ENCODE measurements at places on chromosomes 7 and 10.

DNA sequence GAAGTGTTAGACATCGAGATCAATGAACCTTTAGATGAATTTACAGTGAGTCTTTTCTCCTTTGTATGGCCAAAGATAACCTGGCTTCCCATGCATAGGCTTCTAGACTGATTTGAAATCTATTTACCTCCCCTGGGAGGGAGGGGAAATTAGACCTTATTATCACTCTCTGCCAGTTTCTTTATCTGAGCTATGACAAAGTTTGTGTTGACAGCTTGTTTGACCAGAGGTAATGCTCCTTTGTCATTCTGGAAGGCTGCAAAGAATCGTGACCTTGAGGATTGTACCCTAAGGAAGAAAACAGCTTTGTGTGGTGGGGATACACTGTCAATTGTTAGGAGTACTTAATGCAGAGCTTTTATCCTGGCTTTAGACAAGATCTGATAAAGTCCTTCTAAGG lies 36.4 kb downstream of the RBM33 start:
- no peak for DNase-seq

DNA sequence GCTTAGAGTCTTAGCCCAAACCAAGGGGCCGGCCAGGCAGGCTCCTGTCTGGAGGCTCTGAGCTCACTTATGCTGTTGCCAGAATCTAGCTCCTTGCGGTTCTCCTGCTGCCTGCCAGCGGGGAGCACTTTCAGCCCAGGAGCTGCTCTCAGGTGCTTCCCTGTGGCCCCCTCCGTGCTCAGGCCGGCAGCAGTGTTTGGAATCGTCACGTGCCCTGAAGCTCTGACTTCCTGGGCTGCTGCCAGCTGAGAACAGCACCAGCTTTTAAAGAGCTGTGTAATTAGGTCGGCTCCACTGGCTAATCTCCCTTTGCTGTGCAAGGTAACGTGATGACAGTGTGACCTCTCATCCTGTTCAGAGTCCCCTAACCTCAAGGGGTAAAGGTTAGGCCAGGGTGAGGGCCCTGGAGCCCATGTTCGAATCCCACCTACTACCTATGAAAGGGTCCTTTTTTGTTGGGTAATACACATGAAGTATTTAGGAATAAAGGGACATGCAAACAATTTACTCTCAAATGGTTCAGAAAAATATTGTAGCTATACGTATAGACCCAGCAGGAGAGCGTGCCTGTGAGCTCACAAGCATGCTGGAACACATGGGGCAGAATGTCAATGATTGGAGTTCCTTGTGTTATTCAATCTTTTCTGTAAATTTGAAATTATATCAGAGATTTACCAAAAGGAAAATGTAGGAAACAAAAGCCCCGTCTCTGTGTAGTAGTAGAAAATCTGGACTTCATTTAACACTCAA lies 16.6 kb downstream of the ZNF862 start:
- peak; percentile 71 for DNase-seq

- no peak for DNase-seq
These were observed 138.0 kb downstream of the CACNB2 start for GRCh38 chr10:18278181-18278580.

DNA sequence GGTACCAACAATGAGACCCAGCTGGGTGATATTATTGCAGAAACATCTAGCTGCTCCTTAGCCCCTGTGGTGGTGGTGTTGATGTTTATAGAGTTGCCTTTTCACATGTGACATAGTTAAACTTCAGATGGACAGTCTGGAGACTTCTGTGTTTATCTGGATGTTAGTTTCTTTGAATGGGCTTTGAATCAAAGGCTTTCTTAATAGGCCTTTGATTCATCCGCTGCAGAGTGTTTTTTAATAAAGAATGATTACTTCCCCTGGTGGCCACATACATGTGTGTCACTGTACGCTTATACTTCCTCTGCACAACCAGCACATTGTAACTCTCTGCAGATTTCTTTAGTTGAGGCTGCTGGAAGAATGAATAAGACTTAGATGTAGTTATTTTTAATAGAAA lies 221.0 kb downstream of the DYNC1I1 start:
- DNase-seq: no peak

DNA sequence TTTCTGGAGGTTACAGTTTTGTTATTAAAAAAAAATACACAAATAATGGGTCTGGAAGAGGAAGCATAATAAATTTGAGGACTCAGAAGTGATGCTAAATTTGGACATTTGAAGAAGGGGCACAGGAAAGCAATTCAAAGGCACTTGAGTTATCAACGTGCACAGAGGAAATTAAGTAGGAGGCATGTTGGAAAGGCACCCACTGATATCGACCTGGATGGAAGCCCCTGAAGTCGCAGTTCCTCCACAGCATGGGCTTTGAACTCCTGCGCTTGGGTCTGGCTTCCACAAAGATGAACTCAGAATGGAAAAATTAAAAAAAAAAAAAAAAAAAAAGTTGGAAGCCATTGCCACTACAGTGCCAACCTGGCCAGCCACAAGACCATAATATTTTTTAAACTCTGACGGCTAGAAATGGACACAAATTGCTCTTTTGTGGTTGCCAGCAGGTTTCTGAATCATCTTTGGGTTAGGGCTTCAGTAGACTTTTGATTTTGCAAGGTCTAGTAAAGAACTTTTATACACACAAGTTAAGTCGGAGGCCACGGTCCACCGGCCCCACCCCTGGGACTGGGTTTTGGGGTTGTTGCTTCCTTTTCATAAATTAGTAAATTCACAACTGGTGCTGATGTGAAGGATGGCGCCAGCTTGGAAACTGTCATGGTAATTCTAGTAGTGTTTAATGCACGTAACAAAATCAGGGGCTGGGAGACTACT lies 21.6 kb downstream of the JCAD start:
- no peak for DNase-seq

DNA sequence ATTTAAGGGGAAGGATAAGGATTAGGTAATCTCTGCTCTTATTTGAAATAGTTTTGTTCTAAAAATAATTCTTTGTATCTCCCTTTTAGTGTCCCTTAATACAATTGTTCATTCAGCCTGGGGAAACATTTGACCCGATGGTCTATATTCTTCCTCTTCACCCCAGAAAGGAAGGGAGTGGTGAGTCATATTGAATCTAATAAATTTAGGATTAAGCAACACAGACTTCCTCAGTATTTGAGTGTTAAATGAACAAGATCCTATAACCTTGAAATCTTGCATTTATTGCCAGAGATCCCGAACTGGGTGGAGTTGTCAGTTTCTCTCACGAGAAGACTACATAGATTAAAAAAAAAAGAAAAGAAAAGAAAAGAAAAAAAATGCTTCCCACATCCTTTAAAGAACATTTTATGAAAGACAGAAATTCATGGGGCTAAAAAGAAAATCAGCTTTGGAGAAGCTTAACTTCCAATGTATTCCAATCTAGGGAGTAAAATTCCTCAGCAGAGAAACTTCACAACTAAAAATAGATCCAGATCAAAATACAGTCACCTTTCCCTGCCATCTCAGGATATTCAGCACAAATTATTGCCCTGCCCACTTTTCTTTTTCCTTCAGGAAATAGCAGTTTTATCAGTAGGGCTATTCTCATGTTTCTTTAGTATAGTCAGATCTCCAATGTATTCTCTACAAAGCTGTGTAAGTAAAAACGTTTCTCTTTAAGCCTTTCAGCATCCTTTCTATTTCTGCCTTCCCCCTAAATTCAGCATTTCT lies 82.2 kb downstream of the SEMA3D start:
- no peak for DNase-seq

GRCh38 chr10:106534441-106534840 lies 630.1 kb downstream of the SORCS1 start:
- no peak for DNase-seq

GRCh38 chr7:249989-250388 lies 40.0 kb upstream of the FOXL3 start:
- no peak for DNase-seq
